ENCODE measurements at places on chromosomes 7 and 10.

- DNase-seq, result no peak
Measured at GRCh38 chr7:53768186-53768585, 732.8 kb downstream of the POM121L12 start.

DNA sequence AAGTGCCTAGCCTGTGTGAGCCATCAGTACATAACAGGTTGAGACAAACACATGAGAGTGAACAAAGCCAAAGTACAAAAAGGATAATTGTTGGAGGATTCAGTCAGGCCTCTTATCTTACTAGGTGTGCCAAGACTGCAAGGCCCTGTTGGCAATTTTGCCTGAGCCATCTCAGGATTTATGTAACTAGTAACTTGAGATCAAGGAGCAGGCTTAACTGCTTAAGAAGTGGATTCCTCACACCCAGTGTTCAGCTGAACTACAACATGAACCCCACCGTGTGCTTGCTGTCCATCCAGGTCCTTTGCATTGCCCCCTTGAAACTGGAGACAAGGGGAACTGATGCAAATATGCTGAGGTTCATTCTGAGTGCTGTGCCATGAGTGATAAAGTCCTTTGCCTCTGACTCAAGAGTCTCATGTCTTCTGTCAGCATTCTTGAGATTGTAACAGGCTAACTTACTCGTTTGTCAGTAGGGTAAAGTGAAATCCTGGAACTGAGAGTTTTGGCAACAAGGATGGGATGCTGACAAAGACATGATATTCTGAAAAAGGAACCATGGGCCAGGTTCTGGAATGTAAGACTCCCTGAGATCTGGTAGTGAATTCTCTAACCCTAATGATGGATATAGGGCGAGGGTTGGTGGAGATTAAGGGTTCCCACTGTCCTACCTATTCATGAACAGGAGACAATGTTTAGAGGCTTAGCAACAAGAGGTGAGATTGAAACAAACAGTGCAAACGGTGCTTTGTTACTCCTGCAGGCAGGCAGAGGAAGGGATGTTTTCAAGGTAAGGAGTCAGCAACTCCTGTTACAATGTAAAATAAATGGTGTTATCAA is 44.1 kb upstream of the GATAD1 start:
- DNase-seq, result no peak

DNA sequence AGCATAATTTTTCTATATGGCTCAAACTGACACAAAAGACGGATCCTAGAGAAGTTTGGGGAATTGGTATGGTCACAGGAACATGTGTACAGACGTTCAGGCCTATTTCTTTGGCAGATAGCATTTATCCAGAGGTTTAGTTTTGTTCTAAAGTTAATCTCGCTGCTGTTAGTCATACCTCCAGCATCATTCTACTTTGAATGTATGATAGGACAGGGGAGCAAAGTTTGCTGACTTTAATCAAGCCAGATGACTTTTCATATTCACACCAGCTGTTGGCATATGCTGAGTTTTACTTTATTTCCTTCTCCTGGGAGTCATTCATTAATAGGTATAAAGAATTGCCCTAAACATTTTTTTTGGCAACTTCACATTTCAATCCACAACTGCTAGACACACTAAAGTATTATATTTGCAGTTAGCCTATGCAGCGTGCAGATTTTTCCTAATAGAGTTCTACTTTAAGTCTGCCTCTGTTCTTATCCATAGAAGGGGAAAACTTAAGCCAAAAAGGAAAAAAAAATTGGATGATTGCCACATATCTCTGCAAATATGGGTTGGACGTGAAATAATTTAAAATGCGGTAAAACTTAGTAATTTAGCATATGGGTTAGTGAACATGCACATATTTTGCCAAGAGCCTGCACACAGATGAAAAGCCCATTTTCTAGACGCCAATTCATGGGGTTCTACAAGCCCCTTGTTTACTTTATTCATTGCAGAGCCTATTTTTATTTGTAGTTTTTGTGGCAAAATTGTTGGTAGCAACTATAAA is 213.1 kb downstream of the C7orf25 start:
- no peak for DNase-seq

- no peak for DNase-seq
Measured at GRCh38 chr7:41892356-41893100, 189.6 kb upstream of the INHBA start.

- DNase-seq, result no peak
Measured at GRCh38 chr10:26090026-26090425, 126.5 kb upstream of the GAD2 start.

DNA sequence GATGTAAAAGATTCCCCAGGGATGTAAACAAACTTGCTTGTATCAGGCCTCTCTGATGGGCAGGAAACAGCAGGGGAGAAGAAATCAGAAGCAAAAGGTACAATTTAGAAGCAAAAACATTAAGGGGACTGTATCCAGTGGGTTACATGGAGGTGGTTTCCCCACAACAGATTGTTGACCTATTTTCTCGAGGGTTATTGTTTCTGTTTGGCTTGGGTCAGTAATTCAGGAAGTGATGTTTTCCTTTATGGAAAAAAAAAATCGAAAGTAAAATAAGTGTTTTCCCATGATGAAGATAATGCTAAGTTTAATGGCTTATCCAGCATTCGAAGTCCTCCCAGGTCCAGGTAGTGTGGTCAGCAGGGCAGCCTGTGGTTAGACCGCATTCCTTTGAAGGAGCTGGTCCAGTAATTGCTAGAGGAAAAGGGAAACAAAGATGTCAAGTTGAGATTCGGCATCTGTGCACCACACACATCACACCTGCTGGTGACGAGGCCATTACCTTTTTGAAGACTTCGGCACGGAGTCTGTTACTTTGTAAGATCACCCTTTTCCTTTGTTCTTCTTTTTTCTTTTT is 37.3 kb upstream of the ADAM12 start:
- no peak for DNase-seq

- no peak for DNase-seq
Measured at GRCh38 chr7:332646-333392, 42.8 kb downstream of the FOXL3 start.

- DNase-seq, result no peak
Measured at GRCh38 chr7:111638078-111638477, 75.8 kb upstream of the IMMP2L start.

DNA sequence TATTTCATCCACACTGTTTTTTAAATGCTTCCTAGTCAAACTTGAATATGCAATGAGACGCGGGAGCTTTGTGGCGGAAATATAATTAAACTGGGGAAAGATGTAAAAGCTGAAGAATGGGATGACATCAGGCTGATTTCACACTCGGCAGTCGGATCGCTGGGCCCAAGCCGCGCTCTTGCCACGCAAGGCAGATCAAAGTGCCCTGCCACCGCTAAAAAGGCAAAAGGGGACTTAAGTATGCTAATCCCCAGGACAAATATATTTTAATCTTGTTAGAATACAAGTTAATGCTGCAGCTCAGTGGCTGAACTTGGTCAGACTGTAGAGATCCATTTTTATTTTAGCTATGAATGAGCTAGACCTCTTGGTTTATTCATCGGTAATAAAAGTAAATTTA is 13.8 kb downstream of the EN2 start:
- no peak for DNase-seq

DNA sequence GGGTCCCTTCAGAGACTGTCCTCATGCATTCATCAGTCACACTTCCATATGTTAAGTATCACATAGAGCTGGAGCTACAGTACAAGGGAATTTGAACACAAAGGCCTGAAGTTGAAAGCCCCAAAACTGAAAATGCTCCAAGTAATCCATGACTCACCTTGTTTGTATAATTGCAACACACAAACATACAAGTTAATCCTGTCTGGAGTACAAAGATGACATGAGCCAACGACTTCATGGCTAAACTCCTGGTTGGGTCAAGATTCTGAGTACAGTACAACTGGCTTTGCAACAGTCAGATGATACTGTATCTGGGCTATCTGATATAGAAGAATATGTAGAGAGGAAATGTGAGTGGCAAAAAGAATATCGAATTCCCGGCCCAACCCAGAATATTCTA is 73.1 kb upstream of the AASS start:
- DNase-seq, result no peak

DNA sequence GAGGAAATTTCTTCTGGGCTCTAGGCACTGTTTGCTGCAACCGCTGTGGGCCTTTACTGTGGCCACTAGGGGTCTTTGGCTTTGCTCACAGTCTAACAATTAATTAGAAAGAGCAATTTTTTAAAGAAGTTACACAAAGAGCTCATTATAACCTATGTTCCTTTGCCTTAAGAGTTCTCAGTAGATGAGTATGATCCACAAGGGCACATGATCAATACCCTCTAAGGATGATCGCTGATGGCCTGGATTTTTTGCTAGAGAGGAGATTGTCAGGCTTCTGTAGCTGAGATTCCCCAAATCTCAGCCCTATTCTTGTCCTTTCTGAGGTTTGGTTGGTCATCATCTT is 80.8 kb upstream of the RHOBTB1 start:
- DNase-seq, result no peak

DNA sequence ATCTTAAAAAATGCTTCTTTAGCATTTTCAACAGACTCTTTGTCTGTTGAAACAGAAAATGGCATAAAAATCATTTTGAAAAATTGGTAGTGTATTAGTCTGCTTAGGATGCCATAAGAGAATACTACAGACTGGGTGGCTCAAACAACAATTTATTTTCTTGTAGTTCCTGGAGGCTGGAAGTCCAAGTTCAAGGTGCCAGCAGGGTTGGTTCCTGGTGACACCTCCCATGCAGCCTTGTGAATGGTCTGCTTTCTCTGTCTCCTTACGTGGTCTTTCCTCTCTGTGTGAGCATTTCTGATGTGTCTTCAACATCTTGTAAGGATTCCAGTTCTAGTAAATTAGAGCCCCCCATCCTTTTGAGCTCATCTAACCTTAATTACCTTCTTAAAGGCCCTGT is 26.1 kb upstream of the RAB11FIP2 start:
- no peak for DNase-seq

- no peak for DNase-seq
Measured at GRCh38 chr7:11758627-11759111, 73.3 kb downstream of the THSD7A start.

DNA sequence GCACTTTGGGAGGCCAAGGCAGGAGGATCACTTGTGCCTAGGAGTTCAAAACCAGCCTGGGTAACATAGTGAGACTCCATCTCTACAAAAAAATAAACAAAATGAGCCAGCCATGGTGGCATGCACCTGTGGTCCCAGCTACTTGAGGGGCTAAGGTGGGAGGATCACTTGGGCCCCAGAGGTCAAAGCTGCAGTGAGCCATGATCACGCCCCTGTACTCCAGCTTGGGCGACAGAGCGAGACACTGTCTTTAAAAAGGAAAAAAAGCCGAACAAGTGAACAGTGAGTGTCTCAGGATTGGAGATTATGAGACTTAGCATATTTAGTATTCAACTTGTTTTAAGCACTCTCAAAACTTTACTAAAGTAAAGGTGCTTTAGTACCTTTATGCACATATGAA is 28.1 kb downstream of the BLNK start:
- DNase-seq, result no peak

- no peak for DNase-seq
Measured at GRCh38 chr7:12481722-12482121, 78.1 kb upstream of the VWDE start.

DNA sequence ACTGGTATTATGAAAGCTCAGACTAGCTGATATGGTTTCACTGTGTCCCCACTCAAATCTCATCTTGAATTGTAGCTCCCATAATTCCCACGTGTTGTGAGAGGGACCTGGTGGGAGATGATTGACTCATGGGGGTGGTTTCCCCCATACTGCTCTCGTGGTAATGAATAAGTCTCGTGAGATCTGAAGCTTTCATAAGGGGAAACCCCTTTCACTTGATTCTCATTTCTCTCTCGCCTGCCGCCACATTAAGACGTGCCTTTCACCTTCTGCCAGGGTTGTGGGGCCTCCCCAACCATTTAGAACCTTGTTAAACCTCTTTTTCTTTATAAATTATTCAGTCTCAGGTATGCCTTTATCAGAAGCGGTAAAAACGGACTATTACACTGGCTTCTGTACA is 40.3 kb downstream of the COL13A1 start:
- no peak for DNase-seq

- no peak for DNase-seq
Measured at GRCh38 chr7:4097001-4097609, 585.0 kb upstream of the FOXK1 start.

DNA sequence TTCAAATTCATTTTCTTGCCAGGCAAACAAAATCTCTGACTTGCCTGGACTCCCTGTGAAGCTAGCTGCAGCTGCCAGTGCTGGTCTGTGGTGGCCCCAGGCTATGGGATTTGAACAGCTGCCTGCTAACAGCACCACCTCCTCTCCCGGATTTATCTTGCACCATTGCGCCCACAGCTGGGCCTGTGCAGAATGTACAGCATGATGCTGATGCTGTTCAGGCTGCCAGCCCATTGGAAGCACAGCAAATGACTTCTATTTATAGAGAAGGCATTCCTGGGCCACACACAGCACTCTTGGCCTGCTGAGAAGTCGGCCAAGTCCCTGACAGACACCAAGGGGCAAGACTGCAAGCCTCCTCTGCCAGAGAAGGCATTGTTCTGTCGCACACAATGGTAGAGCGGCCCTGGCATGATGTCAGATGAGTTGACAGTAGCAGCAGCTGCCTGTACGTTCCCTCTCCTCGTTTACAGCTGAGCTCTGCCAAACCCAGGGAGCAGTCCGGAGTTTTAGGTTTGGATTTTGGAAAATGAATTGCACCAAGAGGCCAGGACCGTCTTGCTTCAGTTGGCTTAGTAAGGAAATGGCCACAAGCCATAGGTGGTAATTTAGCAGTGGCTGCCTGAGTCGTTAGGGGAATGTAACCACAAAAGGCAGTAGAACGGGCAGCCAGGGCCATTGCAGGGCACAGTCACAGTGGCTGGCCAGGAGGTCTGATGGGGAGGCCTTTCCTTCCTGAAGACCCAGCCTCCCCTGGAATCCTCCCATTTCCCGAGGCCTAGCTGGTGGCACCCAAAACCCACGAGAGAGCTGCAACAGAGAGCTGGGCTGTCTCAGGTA is 38.5 kb downstream of the MTURN start:
- no peak for DNase-seq

- DNase-seq, result no peak
Measured at GRCh38 chr10:77702166-77702565, 64.6 kb upstream of the KCNMA1 start.

DNA sequence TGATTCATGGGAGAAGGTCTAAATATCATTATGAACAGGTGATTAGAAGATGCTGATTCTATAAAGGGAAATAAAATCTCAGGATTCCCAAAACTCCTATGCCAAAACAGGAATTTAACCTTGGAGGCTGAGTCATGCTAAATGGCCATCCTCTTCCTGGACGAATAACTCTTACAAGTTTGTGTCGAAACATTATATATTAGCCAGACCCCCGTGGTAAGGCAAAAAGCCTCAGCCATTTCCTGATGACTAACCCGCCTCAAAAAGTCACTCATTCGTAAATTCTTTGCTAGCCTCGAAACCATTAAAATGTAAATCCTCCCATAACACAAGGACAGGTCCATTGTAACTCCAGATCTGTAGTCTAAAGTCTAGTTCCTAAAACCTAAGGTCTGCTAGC is 32.0 kb downstream of the CUL2 start:
- no peak for DNase-seq
